ENCODE measurements at places on chromosomes 13 and 19.

- no peak for DNase-seq
Measured at GRCh38 chr19:8363803-8364771, at the start of gene ANGPTL4. ANGPTL4 (plus strand) TSS chr19:8364155; CDS start chr19:8364322, 167 bp downstream.

DNA sequence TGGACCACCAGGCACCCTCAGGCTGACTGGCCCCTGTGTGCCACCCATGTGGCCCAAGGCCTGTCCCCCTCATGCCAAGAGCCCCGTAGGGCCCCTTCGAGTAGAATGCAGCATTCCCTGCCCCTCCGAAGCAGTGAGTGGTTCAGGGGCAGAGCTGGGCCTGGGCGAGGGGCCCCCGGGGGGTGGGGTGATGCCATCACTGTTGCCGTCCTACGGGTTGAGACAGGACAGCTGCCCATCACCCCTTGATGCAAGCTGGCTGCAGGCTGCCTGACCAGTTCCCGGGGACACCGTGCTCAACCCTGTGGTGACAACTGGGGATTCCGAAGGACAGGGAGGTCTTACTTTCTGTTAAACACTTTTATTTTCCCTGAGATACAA, 4.7 kb downstream of the SBNO2 start:
- no peak for DNase-seq

- no peak for DNase-seq
Measured at GRCh38 chr13:29946093-29946492, 95.7 kb upstream of the UBL3 start.

DNA sequence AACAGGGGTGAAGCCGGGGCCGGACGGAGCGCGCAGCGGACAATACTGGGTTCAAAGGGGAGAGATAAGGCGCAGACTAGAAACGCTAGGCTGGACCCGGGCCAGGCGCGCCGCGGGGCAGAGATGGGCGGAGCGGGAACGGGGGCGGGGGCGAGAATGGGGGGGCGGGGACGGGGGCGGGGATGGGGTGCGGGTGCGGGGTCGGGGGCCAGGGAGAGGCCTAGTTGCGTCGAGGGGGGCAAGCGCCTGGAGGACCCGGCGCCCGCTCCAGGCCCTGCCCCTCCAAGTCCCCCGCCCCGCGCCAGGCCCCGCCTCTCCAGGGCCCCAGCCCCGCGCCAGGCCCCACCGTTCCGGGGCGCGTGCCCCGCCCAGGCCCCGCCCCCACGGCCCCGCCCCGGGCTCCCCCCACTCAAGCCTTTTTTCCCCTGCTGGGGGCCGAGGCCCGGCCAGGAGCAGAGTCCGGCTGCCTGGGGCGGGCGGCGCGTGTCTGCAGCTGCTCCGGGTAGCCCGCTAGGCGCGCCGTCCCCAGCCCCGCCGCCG, at the start of gene CERS4:
Gene CERS4 (plus strand): TSS at position 449 of the 540 bp plus-strand sequence. CDS start 41,707 bp downstream, outside the sequence.
- DNase-seq, result peak; percentile 51

GRCh38 chr13:53408847-53409568, 380.4 kb downstream of the OLFM4 start:
- DNase-seq, result no peak

DNA sequence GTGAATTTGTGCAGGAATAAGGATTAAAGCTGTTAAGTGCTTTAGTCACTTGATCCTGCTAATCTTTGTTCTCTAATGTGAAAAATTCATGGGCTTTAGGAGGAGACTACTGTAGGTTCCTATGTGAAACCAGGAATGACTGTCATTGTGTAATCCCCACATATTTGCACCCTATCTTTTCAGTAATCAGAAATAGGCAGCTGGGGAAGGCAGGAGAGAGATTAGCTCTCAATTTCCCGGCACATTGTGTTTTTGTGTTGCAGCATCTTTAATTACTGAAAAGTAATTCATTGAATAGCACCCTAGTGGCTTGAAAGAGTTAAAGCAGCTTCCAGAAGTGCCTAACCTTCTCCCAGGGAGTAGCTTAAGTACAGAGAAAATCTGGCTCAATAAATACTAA, 282.9 kb downstream of the OLFM4 start:
- DNase-seq, result no peak

DNA sequence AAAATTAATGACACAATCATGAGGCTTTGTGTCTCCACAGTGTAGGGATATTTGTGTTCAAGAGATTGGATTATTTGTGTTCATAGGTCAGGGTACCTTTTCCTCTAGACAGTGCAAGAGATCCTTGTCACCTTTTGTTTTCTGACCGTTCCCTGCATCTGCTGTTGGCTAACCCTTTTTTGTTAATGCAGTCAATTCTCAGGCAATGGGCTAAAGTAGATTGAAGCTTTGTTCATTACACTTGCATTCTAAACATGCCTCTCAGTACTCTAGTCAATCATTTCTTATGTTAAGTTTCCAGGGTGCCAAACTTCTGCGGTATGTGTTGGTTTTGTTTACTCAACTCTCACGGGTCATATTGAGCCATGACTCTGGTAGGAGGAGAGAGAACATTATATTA, 1.8 kb upstream of the MED4 start:
- DNase-seq, result no peak

- no peak for DNase-seq
Measured at GRCh38 chr13:45142440-45143345, 22.4 kb downstream of the GTF2F2 start.

DNA sequence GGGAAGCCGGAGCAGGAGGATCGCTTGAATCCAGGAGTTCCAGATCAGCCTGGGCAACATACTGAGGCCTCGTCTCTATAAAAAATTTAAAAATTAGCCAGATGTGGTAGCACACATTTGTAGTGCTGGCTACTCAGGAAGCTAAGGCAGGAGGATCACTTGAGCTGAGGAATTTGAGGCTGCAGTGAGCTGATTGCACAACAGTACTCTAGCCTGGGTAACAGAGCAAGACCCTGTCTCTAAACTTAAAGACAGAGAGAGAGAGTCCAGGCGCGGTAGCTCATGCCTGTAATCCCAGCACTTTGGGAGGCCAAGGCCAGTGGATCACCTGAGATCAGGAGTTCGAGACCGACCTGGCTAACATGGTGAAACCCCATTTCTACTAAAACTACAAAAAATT, 4.4 kb downstream of the IFNL3 start:
- DNase-seq, result no peak

DNA sequence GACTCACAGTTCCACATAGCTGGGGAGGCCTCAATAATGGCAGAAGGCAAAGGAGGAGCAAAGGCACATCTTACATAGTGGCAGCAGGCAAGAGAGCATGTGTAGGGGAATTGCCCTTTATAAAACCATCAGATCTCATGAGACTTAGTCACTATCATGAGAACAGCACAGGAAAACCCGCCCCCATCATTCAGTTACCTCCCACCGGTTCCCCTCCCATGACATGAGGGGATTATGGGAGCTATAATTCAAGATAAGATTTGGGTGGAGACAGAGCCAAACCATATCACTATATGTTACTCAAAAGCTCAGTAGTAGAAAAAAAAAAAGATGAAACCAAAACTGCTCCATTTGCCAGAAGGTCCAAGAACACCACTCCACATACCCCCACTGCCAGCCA, 58.5 kb downstream of the DNAJC15 start:
- no peak for DNase-seq

- DNase-seq, result no peak
Measured at GRCh38 chr13:51453207-51453958, 547 bp upstream of the INTS6 start.

DNA sequence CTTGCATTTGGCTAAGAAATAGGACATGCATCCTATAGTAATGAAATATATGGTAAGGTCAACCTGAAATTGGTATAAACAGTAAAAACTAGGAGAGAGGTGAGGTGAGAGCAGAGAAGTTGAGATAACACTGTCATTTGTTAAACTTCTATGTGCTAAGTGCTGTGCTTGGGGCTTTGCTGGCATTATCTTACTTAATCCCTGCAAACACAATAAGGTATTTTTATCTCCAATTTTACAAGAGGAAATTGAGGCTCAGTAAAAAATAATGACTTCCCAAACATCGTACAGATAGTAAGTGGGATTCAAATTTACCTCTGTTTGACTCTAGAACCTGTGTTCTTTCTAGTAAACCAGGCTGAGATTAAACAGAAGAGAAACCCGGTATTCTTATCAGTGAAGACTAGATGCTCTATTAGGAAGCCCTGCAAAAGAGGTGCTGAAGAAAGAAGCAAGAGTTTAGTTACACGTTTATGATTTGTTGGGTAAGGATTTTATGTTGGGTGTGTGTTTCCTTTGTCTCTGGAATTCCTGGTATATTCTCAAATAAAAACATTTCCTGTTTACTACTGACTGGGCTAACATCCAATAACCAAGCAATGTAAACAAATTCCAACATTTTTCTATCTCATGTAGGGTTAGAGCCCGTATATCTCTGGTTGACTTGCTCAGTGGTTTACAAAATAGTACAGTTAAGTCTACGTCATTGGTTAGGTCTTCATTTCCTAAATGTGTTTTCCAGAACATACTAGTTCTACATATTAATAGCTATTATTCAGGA, 137.3 kb upstream of the FNDC3A start:
- no peak for DNase-seq

- DNase-seq, result no peak
Measured at GRCh38 chr13:34698945-34699344, 243.1 kb upstream of the NBEA start.

- no peak for DNase-seq
Measured at GRCh38 chr13:24670961-24671381, 9.2 kb upstream of the ATP12A start.

GRCh38 chr13:28650284-28650683, 8.6 kb upstream of the POMP start:
- no peak for DNase-seq

- DNase-seq, result peak; percentile 71
Measured at GRCh38 chr19:1133471-1133929, 29.7 kb downstream of the GPX4 start.
